Anterior cingulate cortex (tissue), 58 donors: ENCODE measurements at places on chromosomes 5 and 9.

DNA sequence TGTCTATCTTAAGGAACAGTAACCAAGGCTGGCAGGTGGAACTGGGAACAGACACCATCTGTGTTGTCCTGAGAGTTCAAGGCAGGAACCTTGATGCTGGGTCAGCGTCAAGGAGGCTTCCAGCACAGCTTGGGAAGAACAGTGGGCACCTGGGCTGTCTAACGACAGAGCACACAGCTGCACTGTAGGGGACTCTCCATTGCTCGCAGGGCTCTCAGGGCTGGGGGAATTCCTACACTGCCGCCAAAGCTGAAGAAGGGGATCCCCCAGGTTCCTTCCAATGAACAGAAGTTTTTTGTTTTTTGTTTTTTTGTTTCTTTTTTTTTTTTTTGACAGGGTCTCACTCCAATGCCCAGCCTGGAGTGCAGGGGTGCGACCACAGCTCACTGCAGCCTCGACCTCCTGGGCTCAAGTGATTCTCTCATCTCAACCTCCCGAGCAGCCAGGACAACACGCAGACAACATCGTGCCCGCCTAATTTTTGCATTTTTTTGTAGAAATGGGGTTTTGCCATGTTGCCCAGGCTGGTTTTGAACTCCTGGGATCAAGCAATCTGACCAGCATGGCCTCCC is 81.9 kb downstream of the PTPN3 start:
- no peak for DNase-seq

GRCh38 chr5:96967400-96967799 is 31.5 kb downstream of the LNPEP start:
- no peak for DNase-seq

DNA sequence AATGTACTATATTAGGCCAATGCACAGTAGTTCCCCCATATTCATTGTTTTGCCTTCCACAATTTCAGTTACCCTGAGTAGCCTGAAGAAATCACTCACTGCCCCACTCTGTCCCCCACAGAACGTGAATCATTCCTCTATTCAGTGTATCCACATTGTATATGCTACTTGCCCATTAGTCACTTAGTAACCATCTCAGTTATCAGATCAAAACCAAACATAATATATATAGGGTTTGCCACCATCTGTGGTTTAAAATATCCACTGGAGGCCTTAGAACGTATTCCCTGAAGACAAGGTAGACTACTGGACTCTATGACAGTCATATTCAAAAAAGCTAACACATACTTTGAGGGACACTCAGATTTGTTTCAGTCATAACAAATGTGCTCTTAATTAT is 465.7 kb upstream of the RGMB start:
- no peak for DNase-seq

DNA sequence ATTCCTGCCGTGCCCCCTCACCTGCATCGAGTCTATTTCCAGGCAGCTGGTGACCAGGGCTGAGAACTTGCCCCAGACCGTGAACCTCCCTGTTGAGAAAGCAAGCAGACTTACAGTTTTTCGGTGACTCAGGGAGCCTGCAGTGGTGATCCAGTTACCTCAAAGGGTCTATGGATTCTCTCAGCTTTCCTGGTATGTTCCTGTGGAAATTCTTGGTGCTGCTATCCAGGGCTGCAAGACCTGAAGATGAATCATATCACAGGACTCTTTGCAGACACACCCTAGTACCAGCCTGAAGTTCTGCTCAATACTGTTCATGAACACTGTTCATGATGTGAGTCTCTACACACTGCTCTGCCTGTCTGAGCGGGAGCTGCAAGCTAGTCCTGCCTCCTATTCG is 154.7 kb downstream of the WDR70 start:
- no peak for DNase-seq

DNA sequence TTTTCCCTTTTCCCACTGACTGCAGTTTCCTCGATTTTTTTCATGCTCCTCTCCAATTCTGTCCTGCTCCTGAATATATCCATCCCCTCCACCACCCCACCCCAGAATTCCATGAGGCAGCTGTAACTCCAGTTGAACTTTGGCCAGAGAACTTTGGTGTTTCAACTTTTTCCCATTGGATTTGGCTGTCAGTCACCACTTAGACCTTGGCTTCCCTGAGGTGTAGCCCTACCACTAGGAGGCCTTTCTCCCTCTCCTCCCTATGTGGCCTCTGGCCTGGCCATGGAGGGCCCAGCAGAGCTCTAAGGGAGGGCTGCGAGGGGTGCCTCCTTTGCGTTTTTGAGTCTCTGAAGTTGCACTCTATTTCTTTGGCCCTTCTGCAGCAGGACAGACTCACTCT is 261.3 kb downstream of the PIK3R1 start:
- DNase-seq: no peak

DNA sequence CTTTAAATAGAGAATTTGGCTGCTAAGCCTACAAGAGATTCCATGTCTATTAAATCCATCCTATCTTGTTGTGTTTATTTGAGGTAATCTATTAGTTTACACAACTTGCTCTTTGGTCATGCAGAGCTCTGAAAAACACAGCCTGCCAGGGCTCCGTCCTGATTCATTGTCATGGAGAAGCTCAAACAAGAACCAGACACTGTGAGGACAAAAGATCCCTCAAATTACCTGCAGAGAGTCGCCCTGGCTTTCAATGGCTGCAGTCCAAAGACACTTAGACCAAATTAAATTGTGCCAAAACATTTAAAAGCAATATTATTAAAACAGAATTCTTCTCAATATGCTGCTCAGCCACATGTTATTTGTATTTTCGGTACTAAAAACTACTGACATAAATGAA is 60.1 kb downstream of the CDH18 start:
- DNase-seq: no peak
